CD4-positive, alpha-beta T cell treated with Interleukin-17A for 1 hour (primary cell): ENCODE measurements at places on chromosomes 7 and 10.

DNA sequence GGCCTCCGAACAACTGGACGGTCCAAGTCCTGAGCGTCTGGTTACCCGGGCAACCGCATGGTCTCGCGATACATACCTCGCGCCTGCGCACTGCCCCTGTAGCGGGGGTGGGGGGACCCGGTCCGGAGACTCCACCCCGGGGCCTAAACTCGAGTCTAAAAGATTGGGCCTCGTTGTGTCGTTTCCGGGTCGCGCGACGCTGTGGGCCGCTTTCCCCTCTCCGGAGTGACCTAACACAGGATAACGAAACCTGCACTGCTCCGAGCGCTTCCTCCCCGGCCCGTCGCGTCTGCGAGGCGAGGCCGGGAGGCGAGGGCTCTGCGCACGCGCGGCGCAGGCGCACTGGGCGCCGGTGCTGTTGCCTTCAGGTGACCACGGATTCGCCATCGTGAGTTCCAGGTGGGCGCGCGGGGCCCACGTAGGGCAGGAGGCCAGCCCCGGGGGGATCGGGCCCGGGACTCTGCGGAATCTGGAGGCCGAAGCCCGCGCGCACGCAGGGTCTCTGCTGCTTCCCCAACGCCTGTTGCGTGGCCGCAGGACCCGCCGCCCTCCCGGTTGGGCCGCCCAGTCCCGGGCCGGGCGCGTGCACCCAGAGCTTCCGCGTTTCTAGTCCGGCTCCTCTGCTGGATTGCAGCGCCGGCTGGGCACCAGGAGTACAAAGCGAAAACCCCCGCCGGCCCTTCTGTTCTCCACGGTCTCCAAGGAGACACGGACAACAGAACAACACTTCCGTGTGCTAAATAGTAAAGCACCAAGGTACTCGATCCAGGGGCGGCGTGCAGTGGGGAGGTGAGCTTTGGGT lies at the start of gene RPP38:
RPP38 (plus strand) TSS at position 345 of the 802 bp plus-strand sequence. CDS start 5,960 bp downstream, outside the sequence.
- DNase-seq = peak; percentile 93

- DNase-seq = no peak
Observed at GRCh38 chr7:22393913-22394729, 37.2 kb upstream of the RAPGEF5 start.

DNA sequence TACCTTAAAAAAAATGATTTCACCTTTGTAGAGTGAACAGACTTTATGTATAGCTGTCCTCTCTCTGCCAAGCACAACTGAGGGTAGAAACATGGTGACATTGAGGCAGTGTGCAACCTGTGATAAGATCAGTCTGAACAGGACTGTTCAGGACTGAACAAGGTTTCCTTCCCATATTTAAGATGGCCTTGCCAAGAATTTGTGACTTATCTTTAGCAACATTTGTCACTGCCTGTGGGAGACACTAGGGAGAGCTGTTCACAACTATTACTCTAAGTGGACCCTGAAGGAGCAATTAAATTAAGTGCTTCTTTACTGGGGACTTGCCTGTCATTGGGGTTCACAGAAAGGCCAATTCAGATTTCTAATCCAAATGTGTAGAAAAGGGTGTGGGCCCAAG lies 6.7 kb downstream of the OR13A1 start:
- DNase-seq = peak; percentile 5

DNA sequence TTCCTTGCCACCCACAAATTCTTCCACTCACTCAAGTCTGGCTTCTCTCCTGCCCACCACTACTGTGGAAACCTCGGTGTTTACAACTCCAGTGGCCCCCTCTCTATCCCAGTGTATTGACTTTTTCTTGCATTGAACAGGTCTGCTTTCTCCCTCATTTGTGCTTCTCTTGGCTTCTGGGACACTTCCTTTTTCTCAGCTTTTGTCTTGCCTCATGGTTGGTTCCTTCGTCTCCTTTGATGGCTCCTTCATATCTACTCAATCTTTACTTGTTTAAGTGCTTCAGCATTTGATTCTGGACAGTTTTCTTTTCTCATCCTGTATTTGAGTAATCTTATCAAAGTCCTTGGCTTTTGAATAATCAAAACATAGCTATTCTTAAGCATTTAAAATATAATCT lies 35.9 kb upstream of the FAM3C start:
- DNase-seq = no peak

DNA sequence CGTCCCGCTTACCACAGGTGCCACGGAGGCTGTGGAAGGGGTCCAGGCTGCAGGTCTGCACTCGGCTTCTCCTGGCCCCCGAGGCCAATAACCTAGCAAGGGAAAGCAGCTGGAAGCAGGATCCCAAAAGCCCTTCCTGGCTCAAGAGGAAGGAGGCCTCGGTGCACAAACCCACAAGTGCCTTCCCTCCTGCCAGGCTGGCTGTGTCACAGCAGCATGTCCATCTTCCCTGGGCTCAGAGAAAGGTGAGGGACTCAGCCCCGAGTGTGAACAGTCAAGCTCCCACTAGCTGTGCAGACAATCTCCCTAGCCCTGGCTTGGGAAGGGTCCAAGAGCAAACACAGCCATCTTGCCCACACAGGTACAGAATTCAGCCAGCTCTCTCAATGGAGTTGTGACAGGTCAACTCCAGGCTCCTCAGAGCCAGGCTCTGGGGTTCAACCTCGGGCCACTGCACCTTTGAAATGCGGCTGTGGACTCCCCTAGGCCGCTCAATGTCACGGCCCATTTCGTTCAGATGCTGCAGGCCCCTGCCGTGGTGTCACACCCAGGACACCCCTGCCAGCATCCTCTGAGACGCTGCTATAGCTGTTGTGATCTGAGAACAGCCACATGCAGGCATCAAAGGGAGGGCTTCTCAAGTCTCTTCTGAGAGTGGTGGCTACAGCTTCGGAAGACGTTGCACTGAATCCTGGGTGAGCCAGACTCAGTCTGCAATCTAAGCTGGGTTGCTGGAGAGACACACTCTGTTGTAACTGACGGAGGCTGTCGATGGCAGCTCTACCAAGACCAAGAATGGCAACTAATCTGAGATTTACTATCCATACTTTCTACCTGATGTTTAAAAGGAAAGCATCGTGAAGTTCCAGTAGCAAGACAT lies 137.9 kb downstream of the DIP2C start:
- no peak for DNase-seq

DNA sequence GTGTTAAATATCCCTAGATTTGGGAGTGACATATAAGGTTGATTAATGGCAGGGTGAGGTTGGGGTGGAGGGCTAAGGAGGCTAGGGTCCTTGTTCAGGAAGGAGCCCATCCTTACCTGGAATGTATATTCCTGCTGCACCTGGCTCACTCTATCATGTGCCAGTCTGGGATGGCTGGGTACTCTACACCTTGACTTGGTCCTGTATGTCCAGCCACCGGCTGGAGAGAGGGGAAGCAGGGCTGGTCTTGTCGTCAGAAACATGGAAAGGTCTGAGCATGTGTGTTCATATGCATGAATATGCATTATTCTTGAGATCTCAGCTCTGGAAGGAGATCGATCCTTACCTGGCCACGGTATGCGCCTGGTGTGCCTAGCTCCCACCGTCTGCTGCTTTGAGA lies 33.2 kb downstream of the TMEM270 start:
- no peak for DNase-seq

DNA sequence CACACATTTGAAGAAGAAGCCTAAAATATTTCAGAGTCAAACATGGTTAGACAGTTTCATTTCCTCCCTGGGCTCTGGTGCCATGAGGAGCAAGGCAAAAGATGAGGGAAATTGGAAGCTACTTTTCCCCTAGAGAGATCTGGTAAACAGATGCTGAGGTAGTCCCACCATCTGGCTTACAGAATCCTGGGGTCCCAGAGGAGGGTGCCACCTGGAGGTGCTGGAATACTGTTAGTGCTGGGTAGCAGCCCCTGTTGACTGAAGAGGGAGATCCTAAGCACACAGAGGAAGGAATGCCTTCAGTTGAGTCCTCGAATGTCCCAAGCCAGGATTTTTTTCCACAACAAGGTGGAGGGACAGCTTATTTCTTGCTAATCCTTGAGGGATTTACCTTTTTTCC lies 160.1 kb downstream of the FZD1 start:
- DNase-seq = no peak

DNA sequence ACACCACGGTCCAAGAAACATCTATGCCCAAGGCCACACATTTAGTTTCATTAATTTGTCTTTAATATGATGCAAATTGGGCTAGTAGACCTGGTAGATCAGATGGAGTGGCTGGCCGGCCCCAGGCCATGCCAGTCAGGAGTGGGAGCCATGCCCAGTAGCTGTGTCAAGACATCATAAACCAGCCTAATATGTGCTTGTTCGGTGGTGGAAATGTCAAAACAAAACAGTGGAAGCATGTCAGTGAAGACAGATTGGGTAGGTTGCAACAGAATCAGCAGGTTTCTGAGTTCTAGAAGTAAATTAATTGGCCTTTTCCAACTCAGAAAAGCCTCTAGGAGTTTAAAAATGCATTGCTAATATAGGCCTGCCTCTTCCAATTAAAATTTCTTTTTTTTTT lies 124.7 kb downstream of the NRP1 start:
- no peak for DNase-seq

- DNase-seq = no peak
Observed at GRCh38 chr7:108836256-108836655, 266.6 kb downstream of the DNAJB9 start.

GRCh38 chr7:53806119-53806518 lies 736.1 kb upstream of the VSTM2A start:
- no peak for DNase-seq

DNA sequence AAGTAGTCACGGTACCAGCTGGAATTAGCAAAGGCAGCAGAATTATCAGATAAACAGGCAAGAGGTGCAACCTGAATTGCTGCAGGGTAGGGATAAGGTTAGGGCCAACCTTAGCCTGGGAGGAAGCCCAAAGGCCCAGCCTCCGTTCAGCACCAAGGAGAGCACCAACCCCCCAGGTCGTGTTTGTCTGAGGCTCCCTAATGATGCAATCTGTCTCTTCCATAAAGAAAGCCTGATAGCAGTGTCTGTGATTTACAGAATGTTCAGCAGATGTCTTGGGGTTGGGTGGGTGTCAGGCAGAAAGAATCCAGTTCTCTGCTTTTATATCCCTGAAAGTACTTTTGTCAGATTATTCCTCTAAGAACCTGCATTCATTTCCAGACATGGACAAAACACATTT lies 328.4 kb upstream of the AOAH start:
- DNase-seq = no peak

- no peak for DNase-seq
Observed at GRCh38 chr10:77711683-77712049, 74.1 kb upstream of the KCNMA1 start.

- no peak for DNase-seq
Observed at GRCh38 chr10:101028446-101029337, 2.2 kb downstream of the PDZD7 start.

GRCh38 chr7:17814058-17814457 lies 126.2 kb downstream of the SNX13 start:
- DNase-seq = no peak

DNA sequence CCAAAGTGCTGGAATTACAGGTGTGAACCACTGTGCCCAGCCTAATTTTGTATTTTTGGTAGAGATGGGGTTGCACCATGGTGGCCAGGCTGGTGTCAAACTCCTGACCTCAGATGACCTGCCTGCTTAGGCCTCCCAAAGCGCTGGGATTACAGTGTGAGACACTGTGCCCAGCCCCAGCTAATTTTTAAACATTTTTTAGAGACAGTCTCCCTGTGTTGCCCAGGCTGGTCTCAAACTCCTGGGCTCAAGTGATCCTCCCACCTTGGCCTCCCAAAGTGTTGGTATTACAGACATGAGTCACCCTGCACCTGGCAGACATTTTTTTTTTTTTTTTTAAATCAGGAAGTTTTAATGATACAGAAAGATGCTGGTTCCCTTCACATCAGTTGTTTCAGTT lies 15.5 kb downstream of the DENND10 start:
- no peak for DNase-seq

DNA sequence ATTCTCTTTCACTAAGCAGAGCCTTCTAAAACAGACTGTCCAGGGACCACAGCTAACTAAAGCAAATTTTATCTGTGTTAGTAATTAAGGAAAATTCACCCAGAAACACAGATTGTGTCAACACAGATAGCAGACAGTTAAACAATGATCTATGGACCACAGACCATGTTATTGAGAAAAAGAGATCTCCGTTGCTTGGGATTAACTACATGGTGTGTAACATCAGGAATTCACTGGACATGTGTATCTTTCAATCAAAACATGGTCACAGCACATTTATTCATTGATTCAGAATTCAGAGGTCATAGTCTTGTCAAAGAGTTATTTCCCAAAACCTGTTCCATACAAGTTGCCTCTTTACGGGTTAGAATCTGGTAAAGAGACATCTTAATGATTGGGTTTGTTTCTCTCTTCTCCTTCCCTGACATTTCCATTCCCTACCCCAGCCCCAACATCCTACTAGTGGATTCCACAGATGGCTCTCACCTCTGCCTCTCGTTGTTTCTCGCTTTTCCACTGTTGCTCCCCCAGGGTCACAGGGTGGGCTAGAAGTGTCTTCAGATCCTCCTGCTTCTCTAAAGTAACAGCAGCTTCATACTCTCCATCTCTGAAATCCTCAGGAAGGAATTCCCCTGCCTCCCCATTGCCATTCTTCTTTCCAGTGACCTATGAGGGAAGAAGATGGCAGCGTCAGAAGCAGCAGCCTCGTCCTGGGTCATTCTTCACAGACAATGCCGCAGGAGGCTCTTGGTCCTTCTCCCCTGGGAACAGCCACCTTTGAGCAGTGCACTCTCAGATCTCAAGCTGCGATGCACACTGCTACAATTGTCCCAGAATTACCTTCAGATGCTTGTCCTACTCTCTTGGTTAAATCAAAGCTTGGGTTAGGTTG lies 958 bp downstream of the ANKRD1 start:
- no peak for DNase-seq

GRCh38 chr10:30637881-30638467 lies 8.4 kb upstream of the LYZL2 start:
- no peak for DNase-seq

DNA sequence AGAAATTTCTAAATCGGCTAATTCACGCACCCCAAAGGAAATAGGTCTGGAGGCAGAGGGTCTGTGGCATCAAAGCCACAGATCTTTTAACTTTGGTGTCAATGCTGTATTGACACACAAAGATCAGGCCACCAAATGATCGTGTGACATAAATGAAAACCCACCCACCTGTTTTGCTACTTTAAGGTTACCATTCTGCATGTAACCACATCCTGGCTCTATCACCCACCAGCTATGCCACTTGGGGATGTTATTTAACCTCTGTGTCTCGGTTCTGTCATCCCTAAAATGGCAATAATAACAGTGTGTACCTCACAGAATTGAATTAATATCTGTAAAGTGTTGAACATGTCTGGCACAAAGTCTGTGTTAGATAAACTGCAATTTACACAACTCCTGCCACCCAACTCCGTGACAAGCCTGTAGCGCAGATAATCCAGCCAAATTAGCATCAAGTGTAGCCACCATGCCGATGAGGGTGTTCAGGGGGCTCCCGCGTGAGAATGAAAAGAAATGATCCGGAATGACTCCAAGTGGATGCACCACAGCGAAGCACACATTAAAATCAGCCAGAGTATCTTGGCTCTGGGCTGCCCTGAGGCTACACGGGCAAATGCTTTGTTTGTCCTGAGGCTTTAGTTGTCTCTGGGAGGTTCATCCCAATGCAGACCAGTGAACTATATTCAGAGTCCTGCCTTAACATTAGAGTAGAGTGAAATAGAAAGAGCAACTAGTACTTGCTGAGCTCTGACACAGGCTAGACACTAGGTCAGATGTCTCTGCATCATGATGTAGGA lies 158.4 kb upstream of the NEBL start:
- DNase-seq = peak; percentile 3

- no peak for DNase-seq
Observed at GRCh38 chr7:134828361-134828760, 48.9 kb downstream of the CALD1 start.
